Kidney epithelial cell (primary cell): ENCODE measurements at places on chromosomes 3 and 15. TPM values are rescaled to one million over a fixed set of nuclear protein-coding genes. Genes with fewer than 3 reads are reported as not detected.

- no peak for DNase-seq
These were observed 81.9 kb upstream of the PLXND1 start for GRCh38 chr3:129688271-129688895.

Gene ADIPOQ
- total RNA-seq = not detected in 2 replicates

- DNase-seq = no peak
These were observed 1501.2 kb upstream of the CADM2 start for GRCh38 chr3:83457551-83457950.

GRCh38 chr3:156108616-156109015 lies 11.8 kb upstream of the KCNAB1 start:
- DNase-seq = no peak

Gene CFAP92
- 0.50 and 1.7 TPM in 2 replicates for total RNA-seq

Gene SLC22A13
- total RNA-seq = 0.34 TPM in 1 of 2 replicates, not detected in the other

GRCh38 chr3:139127101-139127500 lies 82.4 kb upstream of the PRR23C start:
- no peak for DNase-seq

DNA sequence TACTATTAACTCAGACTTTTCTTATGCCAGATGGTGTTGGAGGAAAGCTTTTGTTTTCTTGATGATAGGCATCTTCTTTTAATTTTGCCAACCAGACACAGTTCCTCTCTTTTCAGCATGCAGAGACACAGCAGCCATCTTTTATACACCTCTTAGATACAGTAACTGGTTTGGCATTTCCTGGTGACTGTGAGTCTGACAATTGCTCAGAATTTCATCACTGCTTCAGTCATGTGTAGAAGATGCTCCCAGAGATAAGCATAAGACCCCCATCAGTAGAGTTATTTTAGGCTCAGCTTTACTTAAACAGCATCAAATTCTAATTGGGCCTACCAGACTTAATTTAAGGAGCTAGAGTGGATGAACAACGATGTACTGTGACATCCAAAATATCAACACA lies 779.0 kb downstream of the SQOR start:
- peak; percentile 29 for DNase-seq

- DNase-seq = no peak
These were observed 39.7 kb downstream of the KLHL25 start for GRCh38 chr15:85754989-85755388.

Gene TPRA1
- 92.3 and 95.2 TPM in 2 replicates for total RNA-seq

Gene PLXNA1
- 54.3 and 64.4 TPM in 2 replicates for total RNA-seq

GRCh38 chr3:197737319-197737649 lies 580 bp upstream of the RUBCN start:
- no peak for DNase-seq

- no peak for DNase-seq
These were observed 99.1 kb downstream of the SLC49A4 start for GRCh38 chr3:122893754-122894668.

GRCh38 chr3:188827103-188827502 lies 344.7 kb upstream of the TPRG1 start:
- DNase-seq = no peak

DNA sequence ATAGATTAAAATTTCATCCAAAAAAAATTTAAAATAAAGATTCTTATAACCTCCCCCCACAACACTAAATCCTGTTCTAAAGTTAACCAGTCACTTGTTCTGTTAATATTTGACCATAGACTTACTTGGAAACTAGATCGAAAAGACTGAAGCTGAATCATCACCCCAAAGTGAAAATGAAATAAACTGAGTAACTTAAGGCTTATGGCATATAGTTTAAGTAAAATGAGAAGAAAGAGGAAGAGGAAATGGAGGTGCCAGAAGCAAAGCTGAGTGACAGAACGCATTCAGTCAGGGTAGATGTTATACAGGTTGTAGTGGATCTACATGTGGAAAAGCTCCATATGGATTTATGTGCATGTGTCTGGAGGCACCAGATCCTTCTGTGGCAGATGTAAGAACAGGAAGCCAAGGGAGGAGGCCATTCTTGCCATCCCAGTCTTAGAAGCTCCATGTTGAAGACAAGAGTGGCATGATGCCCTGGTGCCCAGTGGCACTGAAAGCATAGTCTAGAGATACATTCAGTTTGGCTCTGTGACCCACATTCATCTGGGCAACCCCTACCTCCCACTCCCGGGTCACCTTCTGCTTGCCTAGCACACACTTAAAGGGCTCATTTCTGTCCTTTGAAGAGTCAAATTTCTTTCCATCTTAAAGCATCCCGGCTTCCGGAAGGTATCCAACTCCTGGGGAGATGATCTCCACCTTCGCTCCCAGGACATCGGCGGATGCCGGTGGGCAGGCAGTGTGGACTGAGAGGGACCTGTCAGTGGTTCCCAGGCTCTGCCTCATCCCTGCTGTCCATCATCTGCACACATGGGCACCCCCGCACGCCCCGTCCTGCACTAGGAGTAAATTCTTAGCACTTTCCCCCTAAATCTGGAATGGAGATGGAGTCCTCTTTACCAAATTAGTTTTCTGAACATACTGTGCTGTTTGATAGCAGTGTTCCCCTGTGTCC lies 90.8 kb downstream of the NEO1 start:
- peak; percentile 67 for DNase-seq

DNA sequence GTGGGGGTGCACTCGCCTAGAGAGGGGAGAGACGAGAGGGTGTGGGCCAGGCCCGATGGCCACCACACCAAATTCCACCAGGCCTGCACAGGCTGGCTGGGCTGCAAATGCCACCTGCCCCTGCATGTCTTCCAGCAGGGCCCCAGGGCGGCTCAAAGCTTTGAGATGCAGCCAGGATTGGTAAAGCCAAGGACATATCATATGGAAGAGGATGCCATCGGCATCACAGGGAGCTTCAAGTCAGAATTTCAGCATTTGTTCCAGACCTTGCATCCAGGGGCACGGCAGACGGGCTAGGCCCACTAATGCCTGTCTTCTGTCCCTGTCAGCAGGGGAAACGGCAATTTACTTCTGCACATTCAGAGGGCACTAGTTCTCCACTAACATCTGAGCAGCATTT lies 97.8 kb downstream of the NUP210 start:
- no peak for DNase-seq

Gene SH3GL3
- total RNA-seq = 0.75 and 1.0 TPM in 2 replicates

Gene GOLGA8T
- 0.27 TPM in 1 of 2 replicates, not detected in the other for total RNA-seq

GRCh38 chr15:32956006-32956405 lies 238.2 kb downstream of the GREM1 start:
- no peak for DNase-seq

- no peak for DNase-seq
These were observed 282.6 kb upstream of the MCTP2 start for GRCh38 chr15:93948726-93949125.

- no peak for DNase-seq
These were observed 46.5 kb downstream of the KLHL25 start for GRCh38 chr15:85748176-85748575.

Gene RBPMS2
- 1.4 and 1.9 TPM in 2 replicates for total RNA-seq

DNA sequence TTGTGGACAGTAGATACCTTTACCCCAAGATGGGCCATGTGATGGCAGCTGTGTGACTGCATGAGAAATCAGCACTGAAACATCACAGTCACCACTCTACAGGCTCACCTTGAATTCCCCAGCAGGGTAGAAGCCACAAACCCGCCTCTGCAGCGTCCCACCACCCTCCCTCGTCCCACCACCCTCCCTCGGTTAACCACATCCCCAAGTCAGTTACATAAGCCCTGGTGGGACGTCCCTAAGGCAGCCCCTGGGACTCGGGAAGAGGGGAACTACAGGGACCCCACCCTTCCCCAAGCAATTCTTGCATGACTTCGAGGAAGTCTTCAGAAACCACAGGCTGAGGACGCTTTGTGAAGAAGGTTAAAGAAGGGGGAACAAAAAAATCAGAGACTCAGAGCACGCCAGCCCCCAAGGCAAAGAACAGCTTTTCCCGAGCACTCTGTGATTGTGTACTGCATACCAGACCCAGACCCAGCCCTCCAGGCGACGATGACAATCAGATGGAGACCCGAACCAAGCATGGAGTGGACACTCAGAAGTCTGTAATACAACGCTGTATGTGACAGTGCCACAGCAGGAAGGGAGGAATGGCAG lies 60.5 kb downstream of the SH3BP5 start:
- no peak for DNase-seq

DNA sequence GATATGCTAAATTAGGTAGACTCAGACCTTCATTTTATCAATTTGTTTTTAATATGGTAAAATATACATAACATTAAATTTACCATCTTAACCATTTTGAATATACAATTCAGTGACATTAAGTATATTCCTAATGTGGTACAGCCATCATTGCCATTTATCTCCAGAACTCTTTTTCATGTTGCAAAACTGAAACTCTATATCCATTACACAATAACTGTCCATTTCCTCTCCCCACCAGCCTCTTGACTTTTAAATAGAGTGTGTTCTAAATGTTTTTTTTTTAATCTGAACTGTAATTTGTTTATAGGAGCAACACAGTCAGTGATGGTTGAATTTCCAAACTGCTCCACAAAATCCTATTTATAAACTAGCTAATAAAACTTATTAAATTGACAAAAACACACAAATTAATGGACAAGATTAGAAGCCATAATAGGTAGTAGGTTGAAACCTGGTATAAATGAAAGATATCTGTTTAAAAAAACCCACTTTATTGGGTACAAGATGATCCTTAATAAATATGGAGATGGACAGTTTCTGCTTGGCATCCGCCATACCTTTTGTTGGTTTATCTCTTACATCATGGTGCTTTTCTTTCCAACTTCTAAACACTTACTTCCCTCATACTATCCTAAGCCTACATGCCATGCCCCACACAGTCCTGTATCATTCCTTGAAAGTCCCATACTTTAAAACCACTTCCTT lies 142.4 kb downstream of the ZPLD1 start:
- DNase-seq = no peak

DNA sequence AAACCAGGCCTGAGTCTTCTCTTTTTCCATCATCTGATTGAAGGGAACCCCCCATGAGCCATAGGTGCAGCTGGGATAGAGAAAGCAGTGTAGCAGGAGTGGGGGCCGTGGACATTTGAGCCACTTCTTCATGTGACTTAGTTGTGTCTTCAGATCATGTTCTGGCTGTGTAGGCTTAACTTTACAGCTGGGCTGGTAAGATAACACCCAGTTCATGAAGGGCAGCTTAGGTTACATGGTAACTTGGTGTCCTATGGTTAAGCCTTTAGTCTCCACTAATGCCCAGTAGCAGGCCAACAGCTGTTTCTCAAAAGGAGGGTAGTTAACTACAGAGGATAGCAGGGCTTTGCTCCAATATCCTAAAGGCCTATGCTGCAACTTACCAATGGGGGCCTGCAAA lies 11.4 kb upstream of the SNRPN start:
- no peak for DNase-seq

- no peak for DNase-seq
These were observed 63.3 kb downstream of the AQP9 start for GRCh38 chr15:58201516-58201915.

- DNase-seq = no peak
These were observed 593.3 kb downstream of the FHIT start for GRCh38 chr3:60657972-60658371.

DNA sequence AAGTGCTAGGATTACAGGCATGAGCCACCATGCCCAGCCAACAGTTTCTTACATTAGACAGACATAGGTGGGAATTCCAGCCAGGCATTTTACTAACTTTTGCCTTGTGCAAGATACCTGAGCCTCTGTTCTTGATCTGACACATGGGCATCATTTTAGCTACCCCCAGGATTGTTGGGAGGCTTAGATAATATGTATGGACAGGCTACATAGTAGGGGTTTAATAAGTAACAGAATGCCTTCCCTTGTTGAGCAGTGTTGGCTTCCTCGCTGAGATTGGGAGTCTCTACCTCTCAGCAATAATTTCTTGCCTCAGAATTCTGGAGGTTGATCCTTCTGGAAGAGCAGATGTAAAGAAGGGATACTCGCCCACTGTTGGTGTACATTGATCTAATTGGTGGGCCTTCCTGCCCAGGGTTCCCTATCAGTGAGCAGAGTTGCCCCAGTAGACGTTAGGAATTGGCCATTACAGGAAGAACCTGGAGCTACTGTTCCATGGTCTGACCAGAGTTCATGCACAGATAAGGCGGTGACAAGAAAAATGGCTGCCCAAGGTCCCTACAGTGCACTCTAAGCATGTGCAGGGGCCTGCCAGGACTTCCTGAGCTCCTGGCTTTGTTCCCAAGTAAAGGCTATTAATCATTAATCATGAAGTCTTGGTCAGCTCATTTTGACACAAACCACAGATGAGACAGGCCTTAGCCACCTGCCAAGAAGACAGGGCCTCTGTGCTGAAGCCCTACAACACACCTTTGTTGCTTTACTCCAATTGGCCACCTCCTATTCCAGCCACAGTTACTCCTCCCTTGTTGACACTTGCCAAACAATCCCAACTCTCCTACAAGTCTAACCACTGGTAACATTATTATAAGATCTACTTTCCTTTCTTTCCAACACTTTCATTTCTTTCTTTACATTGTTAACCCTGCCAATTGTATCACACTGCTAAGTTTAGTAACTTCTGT lies 5.0 kb upstream of the IL17RE start:
- peak; percentile 90 for DNase-seq

DNA sequence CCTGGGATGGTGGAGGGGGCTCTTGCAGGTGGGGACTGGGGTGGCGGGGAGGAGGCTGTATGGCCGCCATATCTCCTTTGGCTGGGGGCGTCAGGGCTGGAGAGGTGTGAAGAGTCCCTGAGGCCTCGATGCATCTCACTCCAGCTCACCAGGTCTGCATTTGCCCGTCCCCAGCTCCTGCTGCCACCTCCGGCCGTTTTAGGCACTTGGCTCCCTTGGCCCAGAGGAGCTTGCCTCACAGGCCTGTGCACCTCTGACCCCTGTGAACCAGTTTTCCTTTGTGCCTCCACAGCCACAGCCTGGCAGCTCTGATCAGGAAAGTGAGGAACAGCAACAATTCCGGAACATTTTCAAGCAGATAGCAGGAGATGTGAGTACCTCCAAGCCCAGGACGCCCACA lies 49.7 kb downstream of the CAPN3 start:
- DNase-seq = no peak

- DNase-seq = no peak
These were observed 151.2 kb downstream of the SERPINI1 start for GRCh38 chr3:167886690-167887089.

DNA sequence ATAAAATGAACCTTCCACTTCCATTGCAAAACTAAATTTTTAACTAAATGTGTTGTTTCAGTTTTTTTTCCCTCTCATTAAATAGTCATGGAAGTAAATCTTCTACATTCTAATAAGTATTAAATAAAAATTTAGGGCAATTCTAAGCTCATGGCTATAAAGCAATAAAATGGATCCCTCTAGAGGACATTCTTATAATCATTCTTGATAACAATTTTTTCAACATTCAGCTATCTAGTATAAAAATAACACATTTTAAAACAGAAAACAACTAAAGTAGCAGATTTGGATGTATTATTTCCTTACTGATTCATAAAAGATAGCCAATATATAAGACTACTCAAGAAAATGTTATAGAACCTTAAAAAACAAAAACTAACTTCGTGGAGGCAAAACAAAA lies 393.1 kb downstream of the PLOD2 start:
- no peak for DNase-seq

GRCh38 chr15:80588801-80589200 lies 106.3 kb upstream of the ABHD17C start:
- peak; percentile 34 for DNase-seq

- no peak for DNase-seq
These were observed 338.4 kb downstream of the SATB1 start for GRCh38 chr3:18086760-18087159.

- DNase-seq = no peak
These were observed 19.5 kb downstream of the XXYLT1 start for GRCh38 chr3:195251336-195252065.

- DNase-seq = no peak
These were observed 1.7 kb upstream of the IP6K1 start for GRCh38 chr3:49788056-49788455.

Gene P2RY14
- not detected in 2 replicates for total RNA-seq

GRCh38 chr3:14533457-14533958 lies 6.6 kb downstream of the GRIP2 start:
- no peak for DNase-seq

Gene SLC15A2
- 0.07 and 0.63 TPM in 2 replicates for total RNA-seq
